ENCODE measurements at places on chromosomes 5 and 9.

GRCh38 chr9:127277099-127277498 lies 12.5 kb downstream of the GARNL3 start:
- no peak for DNase-seq

GRCh38 chr5:9658706-9659105 lies 28.6 kb upstream of the TAS2R1 start:
- no peak for DNase-seq

GRCh38 chr5:14242871-14243383 lies 99.8 kb downstream of the TRIO start:
- no peak for DNase-seq

- peak; percentile 90 for DNase-seq
These were observed at the start of gene ZBTB26 for GRCh38 chr9:122931226-122932121. TSS of gene ZBTB26 (minus strand) at chr9:122931512. CDS start at chr9:122919934, 11,578 bp downstream.

DNA sequence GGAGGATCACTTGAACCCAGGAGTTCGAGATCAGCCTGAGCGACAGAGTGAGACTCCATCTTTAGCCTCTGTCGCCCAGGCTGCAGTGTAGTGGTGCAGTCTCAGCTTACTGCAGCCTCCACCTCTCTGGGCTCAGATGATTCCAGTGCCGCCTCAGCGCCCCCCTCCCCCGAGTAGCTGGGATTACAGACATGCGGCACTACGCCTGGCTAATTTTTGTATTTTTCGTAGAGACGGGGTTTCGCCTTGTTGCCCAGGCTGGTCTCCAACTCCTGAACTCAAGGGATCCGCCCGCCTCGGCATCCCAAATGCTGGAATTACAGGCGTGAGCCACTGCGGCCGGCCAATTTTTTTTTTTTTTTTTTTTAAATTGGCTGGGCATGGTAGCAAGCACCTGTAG lies 2.3 kb upstream of the HSPA9 start:
- DNase-seq: no peak

DNA sequence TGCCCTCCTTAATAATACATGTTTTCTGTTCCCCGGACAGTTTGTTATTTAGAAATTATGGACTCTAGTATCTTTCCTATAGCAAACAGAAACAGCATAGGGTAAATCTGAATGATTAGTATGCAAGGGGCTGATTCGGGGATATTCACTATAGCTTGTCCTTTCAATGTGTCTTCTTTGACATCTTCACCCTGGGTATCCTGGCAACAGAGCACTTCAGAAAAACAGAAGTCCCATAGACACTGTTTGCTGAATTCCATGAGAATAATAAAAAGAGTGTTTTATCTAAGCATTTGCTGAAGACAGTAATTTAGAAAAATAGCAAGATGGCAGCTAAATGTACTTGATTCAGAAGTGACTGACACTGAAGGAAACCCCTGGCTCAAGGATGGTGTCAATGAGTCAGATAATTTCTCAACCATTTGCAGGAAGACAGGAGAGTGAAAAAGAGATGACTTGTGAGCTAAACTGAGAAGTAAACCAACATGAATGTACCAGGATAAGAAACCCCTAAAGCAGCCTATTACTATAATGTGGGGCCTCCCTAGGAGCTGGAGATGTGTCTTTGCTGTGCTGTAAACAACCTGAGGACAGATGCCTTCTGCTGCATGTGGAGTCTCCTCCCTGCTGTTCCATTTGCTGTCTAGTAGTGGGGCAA lies 246.2 kb downstream of the MAN2A1 start:
- DNase-seq: no peak

GRCh38 chr9:108786901-108787689 lies 68.7 kb downstream of the ACTL7B start:
- DNase-seq: no peak

DNA sequence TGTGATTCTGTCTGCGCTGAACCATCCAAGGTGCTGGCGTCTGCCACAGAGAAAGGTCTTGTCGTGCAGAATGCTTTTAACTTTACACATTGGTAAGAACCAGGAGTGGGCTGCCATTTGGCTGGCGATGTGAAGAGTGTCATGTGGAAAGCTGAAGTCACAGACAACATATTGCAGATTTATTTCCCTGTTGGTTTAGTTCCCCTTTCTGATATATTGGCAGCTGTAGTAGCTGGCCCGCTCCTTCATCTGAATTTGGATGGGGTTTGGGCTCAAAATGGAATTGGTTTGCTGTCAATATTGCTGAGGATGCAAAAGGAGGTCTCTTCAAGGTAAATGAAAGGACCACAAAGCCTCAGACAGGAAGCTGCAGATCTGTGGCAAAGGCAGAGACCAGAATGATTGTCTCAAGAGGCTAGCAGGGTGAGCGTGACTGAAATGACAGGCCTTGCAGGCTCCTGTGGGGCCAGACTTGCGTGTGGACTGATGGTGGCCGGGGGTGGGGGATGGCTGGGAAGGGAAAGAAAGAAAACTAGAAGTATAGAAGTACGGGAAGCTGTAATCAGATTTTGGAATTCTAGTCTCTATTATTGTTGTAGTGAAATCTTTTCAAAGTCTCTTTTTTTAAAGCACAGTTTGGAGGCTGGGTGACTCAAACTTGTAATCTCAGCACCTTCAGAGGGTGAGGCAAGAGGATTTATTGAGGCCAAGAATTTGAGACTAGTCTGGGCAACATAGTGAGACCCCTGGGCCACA lies 25.1 kb upstream of the CD180 start:
- no peak for DNase-seq

GRCh38 chr5:124796495-124796894 lies 50.1 kb upstream of the ZNF608 start:
- DNase-seq: no peak

DNA sequence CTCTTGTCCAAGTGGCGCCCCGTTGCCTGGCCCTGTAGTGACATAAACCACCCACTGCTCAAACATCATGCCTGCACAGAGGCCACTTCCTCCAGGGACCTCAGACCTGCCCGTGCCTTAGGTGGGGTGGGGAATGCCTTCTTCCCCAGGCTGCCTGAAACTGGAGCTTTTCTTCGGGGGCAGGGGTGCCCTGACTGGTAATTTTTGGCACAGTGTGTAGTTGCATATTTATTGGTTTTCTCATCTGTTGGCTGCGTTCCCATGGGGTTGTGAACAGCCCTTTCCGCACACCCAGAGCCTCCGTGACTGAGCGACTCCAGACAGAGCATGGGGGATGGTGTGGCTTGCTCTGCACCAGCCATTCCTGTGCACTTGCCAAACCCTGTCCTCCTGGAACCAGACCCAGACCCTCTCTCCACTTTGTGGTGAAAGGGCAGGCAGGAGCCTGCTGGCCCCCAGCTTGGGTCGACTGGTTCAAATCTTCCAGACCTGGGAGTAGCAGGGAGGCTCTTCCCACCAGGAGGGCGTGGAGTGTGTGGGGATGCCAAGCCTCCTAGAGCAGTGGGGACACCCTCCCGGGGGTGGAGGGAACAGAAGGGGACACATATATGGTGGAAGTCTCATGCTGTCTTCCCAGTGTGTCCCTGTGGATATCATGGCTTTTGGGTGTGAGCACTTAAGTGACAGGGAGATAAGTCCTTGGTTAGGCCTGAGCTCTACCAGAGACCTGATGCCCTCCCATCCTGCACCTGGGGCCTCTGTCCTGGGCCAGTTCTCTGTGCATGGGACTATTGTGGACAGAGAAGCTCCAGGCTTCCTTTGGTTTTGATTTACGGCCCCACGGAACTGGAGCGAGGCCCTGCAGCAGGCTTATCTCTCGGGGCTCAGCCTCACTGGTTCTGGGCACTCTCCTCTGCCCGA lies 39.6 kb downstream of the WNK2 start:
- DNase-seq: no peak

DNA sequence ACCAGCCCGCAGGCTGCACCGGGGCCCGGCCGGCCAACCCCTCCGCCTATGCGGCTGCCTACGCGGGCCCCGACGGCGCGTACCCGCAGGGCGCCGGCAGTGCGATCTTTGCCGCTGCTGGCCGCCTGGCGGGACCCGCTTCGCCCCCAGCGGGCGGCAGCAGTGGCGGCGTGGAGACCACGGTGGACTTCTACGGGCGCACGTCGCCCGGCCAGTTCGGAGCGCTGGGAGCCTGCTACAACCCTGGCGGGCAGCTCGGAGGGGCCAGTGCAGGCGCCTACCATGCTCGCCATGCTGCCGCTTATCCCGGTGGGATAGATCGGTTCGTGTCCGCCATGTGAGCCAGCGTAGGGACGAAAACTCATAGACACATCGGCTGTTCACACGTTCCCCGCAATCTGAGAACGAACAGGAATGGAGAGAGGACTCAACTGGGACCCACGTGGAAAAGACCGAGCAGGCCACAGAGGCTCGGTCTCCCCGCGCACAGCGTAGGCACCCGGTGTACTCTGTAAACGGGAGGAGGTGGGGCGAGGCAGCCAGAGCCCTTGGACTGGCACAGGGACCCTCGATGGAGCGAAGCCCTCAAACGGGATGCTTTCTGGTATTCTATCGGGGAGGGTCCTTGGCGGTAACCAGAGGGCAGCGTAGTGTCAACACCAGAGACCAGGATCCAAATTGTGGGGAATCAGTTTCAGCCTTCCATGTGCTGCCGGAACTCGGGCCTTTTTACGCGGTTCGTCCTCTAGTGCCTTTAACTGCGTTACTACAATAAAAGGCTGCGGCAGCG lies 1.9 kb downstream of the FOXE1 start:
- DNase-seq: no peak

GRCh38 chr5:176741561-176742211 lies 68.7 kb upstream of the UNC5A start:
- DNase-seq: no peak

DNA sequence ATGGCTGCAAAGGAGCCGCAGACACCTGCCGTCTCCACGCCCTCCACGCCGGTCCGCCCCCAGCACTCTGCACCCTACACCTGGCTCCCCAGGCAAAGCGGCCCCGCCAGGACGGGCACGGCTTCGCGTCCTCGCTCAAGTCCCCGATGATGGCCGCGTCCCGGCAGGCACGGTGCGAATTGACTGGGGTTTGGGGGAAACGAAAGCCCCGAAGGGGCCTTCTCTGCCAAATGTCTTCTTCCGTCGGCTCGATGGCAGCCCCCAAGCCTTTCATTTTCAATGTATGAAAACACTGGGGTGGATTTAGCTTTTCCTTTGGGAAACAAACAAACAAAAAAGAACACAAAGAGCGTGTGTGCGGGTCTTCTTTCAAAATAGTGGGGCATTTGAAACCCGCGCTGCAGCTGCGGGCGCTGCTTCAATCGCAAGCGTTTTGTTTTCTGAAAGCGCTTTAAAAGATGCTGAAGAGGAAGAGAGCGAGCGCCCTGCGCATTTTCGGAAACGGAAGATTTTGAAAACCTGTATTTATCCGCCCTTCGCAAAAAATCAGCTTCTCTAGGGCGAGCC lies 160.0 kb downstream of the RMI1 start:
- DNase-seq: no peak

DNA sequence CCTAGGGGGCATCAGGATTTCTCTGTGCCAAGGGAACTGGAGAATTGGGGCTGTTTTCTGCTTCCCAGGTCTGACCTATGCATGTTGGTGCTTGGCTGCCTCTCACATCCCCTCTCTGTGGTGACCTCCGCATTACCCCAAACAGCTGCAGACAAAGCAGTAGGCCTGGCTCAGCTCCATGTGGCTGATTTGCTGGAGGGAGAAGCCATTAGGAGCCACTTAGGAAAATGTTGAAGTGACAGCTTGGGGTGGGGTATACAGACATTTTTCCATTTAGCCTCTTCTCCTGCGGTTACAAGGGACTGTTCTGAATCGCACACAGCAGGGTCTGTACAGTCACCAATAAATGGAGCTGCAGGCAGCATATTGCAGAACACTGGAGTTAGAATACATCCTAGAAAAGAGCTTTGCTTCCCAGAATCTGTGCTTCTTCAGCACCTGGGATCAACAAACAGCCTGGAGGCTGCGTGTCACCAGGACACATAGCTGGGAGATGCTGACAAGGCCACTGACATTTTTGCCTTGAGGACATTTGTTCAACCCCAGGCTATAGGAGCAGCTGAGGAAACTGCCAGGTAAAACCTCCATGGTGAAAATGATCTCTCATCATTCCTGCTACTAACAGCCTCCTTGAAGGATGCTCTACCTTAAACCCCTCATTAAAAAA lies 335.3 kb downstream of the DIRAS2 start:
- no peak for DNase-seq

GRCh38 chr9:133709015-133709611 lies 29.0 kb downstream of the SARDH start:
- no peak for DNase-seq

- no peak for DNase-seq
These were observed 18.3 kb downstream of the CSF1R start for GRCh38 chr5:150068071-150068470.

DNA sequence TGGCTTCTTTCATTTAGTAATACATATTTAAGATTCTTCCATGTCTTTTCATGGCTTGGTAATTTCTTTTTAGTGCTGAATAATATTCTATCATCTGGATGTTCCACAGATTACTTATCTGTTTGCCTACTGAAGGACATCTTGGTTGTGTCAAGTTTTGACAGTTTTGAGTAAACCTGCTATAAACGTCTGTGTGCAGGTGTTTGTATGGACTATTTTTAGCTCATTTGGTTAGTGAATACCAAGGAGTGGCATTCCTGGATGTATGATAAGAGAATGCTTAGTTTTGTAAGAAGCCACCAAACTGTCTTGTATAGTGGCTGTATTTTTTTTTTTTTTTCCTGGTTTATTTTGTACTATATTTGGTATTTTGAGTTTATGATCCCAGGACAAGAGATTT lies 38.4 kb downstream of the PRRC1 start:
- DNase-seq: no peak

GRCh38 chr5:71912021-71912420 lies 192.9 kb downstream of the CARTPT start:
- no peak for DNase-seq

GRCh38 chr9:18331808-18332209 lies 142.1 kb upstream of the ADAMTSL1 start:
- DNase-seq: no peak

DNA sequence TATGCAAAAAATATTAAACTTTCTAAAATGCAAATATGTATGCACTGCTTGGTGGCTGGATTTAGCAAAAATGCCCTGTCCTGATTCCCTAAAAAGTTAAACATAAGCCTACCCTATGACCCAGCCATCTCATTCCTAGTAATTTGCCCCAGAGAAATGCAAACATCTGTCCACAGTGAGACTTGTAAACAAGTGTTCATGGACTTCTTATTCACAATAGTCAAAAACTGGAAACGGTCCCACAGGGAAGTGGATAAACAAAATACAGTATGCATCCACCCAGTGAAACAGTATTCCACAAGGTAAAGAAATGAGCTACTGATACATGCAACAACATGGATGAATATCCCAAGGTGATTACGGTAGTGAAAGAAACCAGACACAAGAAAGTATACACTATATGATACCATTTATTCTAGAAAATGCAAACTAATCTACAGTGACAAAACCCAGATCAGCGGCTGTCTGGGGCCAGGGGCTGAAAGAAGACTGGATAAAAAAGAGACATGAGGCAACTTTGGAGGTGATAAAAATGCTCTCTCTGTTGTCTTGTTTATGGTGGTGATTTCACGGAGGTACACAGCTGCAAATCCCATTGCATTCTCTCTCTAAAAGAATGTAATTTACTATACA lies 277.3 kb downstream of the GLIS3 start:
- no peak for DNase-seq

GRCh38 chr5:179420476-179420875 lies 75.2 kb upstream of the ADAMTS2 start:
- no peak for DNase-seq

GRCh38 chr9:114282926-114283325 lies 40.0 kb upstream of the ORM1 start:
- no peak for DNase-seq

GRCh38 chr5:142845954-142846398 lies 75.8 kb downstream of the ARHGAP26 start:
- no peak for DNase-seq

Measured in stimulated activated CD4-positive, alpha-beta T cell treated with anti-CD3 and anti-CD28 coated beads, Interleukin-12 subunit alpha, Interleukin-12 subunit beta, amount 100 ng/mL, for 24 hours (primary cell).